ENCODE measurements at places on chromosomes 5 and 9.

DNA sequence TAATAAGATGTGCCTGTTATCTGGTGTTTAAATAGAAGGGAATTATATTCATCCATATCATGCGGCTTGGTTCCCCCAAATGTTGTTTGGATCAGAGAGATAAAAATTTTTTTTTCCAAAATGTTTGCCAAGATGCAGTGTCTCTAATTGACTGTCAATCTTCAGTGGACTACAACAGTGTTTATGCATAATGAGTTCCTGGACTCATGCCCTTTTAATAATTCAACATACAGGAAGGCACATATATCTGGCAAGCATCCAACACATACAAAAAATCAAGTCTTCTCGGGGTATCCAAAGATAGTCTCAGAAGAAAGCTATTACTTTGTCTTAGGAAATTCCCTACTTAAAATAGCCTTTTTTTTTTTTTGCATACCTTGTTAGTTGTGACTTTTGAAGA is 1534.7 kb downstream of the EFNA5 start:
- DNase-seq: no peak

DNA sequence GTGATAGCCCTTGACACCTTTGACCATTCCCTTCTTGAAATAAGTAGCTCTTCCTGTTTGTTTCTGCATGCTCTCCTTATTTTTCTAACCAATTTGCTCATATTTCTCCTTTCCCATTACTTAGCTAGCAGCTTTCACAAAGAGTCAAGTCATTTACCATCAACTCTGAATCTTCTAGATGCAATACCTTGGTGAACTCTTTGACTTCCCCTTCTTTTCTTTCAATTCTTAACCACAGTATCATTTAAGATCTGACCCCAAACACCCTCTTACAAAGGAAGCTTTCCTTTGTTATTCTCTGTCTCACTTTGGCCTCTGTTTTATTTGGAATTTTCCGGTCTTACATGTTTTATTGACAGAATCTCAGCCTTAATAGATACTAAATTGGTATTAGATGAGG is 14.0 kb downstream of the NFX1 start:
- no peak for DNase-seq

- DNase-seq: no peak
Measured at GRCh38 chr9:107807183-107807582, 317.6 kb upstream of the KLF4 start.

DNA sequence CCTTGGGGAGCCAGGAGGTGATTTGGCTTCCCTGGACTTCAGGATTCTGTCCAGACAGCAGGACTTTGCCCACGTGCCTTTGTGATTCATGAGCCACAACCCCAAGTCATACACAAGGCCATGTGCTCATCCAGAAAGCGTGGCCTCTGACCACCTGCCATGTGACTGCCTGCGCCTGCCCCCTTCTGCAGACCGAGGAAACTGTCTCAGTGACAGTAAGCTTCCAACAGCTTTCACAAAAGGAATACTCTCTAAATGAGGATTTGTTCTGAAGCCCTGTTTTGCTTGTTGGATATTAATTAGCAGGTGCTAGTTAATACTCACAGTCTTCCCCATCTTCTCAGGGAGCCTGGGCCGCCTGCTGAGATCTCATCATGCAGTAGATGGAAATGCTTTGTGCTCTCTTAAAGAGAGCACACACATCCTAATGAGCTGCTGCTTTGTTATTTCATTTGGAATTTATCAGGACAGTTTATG is 36.9 kb upstream of the ANGPTL2 start:
- peak; percentile 82 for DNase-seq

- DNase-seq: no peak
Measured at GRCh38 chr9:4939118-4939561, 45.9 kb upstream of the JAK2 start.

GRCh38 chr5:124000538-124000937 is 488.6 kb downstream of the CSNK1G3 start:
- no peak for DNase-seq

- DNase-seq: no peak
Measured at GRCh38 chr5:149143470-149143869, 2.2 kb downstream of the ABLIM3 start.

- DNase-seq: no peak
Measured at GRCh38 chr9:32703635-32704034, 68.2 kb upstream of the TAF1L start.

- no peak for DNase-seq
Measured at GRCh38 chr9:88950341-88951154, 40.7 kb upstream of the S1PR3 start.

DNA sequence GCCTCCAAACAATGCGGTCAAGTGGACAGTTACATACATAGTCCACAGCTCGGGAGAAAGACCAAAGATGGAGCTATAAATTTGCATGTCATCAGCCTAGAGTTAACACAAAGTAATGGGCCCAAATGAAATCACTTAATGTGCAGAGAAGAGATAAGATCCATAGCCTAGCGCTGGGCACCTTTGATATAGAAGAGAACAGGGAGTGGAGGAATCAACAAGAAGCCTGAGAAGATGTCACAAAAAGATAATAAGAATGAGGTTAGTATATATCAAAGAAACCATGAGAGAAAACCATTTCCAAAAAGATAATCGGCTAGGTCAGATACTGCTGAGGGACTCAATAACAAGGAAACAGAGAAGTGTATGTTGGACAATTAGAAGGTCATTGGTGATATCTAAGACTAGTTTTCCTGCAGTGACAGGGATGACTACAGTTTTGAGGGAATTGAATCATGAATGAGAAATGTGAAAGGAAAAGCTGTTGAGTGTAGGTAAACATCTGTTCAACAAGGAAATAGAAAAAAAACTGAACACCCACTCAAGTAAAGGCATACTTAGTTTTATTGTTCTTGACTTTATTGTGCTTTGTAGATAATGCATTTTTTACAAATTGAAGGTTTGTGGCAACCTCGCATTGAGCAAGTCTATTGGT is 68.7 kb upstream of the CDH6 start:
- no peak for DNase-seq

DNA sequence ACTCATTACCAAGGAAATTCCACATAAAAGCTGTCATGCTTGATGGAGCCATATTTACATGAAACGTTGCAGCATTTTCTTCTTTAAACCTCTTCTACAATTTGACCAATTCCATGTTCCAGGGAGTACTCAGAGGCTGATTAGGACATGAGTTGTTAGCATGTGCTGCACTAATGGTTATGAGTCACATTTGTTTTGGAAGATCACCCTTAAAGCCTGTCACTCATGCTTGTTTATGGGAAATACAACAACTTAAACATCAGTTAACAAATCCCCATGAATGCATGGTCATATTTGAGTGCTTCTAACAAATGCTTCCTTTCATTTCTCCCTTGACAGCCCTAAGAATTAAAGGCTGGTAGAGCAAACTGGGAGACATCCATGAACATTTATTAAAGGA is 156.1 kb downstream of the GHR start:
- no peak for DNase-seq

- peak; percentile 22 for DNase-seq
Measured at GRCh38 chr5:142441616-142442015, 116.8 kb upstream of the SPRY4 start.

DNA sequence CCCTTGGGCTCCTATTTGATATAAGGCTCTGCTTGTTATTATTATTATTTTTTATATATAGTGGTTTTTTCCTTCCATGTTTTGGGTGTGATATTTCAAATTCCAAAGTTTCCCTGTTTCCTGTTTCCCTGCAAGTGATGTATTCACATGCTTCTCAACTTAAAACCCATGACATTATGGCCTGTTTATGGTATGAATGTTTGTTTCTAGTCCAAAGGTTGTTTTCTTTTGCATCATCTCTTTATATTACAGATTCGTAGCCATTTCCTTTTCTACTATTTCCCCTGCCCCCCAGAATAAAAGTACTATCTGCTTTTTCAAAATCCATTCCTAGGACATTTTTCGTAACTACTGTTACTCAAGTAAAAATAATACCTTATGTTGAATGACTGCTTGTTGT is 7.5 kb downstream of the SEMA6A start:
- DNase-seq: no peak

GRCh38 chr5:156735477-156735876 is 114.6 kb upstream of the PPP1R2B start:
- DNase-seq: no peak

DNA sequence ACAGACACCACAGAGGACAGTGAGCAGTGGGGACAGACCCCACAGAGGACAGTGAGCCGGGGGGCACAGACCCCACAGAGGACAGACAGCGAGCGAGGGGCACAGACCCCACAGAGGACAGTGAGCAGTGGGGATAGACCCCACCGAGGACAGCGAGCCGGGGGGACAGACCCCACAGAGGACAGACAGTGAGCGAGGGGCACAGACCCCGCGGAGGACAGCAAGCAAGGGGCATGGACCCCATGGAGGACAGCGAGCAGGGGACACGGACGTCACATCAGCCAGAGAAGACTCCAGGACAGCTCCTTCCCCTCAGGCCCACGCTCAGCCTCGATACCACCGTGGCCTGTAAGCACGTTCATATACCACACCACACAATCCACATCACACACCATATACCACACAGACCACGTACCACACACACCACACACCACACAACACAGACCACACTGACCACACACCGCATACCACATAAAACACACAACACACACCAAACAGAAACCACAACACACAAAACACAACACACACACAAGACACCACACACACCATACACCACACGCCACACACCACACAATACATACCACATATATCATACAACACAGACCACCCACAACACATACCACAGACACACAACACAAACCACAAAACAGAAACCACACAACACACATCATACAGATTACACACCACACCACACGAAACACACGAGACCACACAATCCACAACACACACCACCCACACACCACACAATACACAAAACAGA is 5.2 kb upstream of the ZDHHC11 start:
- DNase-seq: no peak

- DNase-seq: no peak
Measured at GRCh38 chr5:78129597-78129996, 164.9 kb downstream of the AP3B1 start.

GRCh38 chr5:149048811-149049210 is 14.1 kb downstream of the SH3TC2 start:
- no peak for DNase-seq

- no peak for DNase-seq
Measured at GRCh38 chr9:85158512-85158911, 489.0 kb downstream of the NTRK2 start.

GRCh38 chr5:19044311-19044710 is 943.7 kb downstream of the CDH18 start:
- DNase-seq: no peak

DNA sequence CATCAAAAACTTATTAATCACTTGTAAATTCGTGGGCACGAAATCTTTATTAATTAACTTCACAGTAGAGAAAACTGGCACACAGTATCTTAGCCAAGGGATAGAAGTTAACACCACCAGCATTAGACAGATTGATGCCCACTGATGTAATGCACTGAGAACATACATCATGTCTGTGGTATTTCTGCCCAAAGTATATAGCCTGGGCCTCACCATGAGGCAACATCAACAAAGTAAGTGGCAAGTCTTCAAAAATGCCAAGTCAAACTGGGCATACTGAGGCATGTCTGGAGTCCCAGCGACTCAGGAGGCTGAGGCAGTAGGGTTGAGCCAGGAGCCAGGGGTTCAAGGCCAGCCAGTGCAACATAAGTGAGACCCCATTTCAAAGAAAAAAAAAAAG is 79.5 kb downstream of the GLIS3 start:
- no peak for DNase-seq

- peak; percentile 93 for DNase-seq
Measured at GRCh38 chr9:86126998-86127972, 27.9 kb upstream of the GOLM1 start.

DNA sequence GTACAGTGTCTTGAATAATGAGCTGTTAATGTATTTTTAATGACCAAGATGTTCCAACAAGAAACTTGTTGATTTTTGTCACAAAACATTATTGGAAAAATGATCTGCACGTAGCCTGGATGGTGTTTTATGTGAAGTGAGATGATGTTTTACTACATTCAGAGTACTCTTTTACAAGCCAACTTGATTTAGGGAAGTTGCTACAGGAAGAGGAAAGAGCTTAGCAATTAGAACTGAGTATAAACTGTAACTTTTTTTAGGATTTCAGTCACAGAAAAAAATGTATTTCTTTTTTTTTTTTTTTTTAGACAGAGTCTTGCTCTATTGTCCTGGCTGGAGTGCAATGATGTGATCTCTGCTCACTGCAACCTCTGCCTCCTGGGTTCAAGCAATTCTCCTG is 113.6 kb upstream of the ADRA1B start:
- no peak for DNase-seq

- DNase-seq: no peak
Measured at GRCh38 chr9:127183814-127184582, 61.6 kb upstream of the ANGPTL2 start.

- no peak for DNase-seq
Measured at GRCh38 chr5:158861366-158861765, 238.3 kb downstream of the EBF1 start.

DNA sequence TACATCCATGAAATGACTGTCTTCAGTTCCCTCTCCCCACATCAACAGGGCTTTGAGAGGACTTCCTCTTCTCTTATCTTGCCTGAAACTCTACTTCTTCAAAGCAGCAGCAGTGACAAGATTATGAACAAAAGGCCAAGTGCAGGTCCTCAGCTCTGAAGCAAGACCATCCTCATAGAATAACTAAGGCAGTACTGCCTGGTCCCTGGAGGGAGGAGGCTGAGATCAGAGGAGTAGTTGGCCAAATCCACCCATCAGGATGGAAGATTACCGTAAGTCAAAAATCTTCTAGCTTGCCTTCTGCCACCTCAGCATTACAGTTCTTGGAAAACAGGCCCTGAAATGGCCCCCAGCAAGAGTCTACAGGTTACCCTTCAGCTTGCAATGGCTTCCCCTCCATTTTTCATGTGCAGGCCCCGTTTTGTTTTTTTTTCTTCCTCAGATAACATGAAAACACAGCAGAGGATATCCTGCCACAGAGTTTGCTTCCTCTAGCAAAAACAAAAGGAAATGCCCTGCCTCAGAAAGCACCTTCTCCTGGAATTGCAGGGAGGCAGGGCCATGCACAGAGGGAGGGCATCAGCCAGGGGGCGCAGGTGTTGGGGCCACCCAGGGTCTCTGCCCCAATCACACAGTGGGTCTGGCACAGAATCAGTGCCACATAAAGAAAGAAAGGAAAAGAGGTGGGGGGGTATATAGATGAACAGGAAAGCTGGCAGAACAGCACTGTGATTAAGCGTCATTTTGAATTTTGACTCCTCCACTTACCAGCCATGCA is 40.0 kb downstream of the KLHL3 start:
- DNase-seq: no peak

DNA sequence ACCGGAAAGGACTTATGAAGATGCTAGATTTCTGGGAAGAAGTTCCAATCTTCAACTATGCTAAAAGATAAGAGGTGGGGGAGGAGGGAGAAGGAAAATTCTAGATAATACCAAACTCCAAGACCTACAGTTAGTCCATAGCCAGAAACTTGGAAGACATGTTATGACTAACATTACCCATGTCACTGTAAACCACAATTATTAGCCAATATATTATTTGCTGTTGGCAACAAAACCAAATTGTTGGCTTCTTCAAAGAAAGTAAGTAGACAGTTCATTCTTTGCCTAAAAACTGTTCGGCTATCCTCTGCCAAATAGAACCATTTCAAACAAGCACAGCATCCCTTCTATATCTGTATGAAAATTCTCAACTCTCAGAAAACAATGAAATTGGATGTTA is 25.1 kb downstream of the PRLR start:
- DNase-seq: no peak
